HS-5 (cell line): ENCODE measurements at places on chromosomes 7 and 10.

DNA sequence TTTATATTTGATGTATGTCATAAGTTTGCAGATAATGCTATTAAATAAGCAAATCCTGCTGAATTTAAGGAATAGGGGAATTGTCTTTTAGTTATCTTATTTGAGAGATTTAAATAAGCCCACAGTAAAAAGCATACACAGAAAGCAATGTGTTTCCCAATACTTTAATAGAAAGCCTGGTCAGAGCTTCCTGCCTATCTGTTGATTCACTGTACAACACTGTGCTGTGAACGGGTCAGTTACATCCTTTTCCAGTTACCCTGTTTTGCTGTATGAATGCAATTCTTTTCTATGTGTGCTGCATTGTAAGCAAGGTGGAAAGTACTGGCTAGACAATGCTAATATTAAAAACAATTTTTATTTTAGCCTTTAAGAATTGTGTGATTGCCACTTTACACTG lies 81.2 kb downstream of the ANKRD7 start:
- DNase-seq = no peak

GRCh38 chr7:102208826-102209225 lies 77.8 kb upstream of the SH2B2 start:
- DNase-seq = no peak

DNA sequence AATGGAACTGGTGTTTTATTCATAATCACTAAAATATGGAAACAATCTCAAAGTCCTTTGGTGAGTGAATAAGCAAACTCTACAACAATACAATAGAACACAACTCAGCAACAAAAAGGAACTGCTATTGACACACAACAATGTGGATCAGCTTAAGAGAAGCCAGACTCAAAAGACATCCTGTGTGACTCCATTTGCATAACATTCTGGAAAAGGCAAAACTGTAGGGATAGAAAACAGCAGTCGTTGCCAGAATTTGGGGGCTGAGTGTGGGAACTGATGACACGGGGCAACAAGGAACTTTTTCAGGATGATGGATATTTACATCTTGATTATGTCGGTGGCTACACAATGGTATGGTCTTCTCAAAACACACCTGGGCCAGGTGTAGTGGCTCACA lies 32.4 kb upstream of the SVIL start:
- no peak for DNase-seq

- DNase-seq = no peak
Observed at GRCh38 chr10:48227213-48227612, 47.3 kb downstream of the FRMPD2 start.

DNA sequence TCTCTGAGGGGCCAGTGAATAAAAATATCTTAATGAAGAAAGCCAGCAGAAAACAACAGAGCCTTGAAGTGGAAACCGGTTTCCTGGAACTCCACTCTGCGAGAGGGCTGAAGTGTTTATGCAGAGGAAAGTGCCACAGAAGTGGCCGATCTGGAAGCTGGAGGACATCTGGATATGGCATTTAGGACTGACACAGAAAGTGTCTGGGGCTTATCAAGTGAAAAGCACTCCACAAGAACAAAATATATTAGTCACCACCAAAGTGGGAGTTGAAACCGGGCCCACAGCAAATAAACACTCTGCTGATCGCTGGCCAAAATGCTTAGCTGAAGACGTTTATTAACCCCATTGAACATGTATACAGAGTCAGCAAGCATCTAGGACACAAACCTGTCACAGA lies 7.8 kb downstream of the NOD1 start:
- DNase-seq = no peak

DNA sequence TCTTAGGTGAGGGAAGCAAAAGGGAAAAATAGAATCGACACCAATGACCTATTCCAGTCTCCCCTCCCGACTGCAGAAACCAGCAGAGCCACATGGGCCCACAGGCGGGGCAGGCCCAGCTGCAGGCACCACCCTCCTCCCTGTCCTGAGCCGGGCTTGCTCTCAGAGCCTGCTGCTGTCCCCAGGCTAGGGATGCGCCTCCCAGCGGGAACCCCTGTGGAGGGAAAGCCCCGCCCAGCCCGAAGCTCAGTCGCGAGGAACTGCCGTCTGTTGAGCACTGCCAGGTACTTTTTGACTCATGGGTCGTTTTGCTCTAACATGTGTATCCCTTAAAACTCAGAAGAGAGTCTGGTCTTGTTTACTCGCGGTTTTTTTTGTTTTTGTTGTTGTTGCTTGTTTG lies 124.5 kb upstream of the RET start:
- DNase-seq = no peak

- DNase-seq = peak; percentile 63
Observed at GRCh38 chr7:113796557-113796956, 122.3 kb downstream of the PPP1R3A start.

DNA sequence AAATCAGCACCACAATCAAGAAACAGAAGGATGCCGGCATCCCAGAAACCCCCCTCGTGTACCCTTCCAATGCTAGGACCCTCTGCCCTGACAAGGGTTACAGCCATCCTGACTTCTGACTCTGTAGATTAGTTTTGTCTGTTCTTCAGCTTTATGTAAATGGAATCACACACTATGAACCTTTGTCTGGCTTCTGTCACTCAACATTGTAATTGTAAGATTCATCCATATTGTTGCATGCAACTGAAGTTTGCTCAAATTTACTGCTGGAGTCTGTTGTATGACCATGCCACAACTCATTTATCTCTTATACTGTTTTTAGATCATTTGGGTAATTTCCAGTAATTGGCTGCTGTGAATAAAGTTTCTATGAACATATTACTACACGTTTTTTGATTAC lies 8.4 kb downstream of the IKZF5 start:
- DNase-seq = no peak

DNA sequence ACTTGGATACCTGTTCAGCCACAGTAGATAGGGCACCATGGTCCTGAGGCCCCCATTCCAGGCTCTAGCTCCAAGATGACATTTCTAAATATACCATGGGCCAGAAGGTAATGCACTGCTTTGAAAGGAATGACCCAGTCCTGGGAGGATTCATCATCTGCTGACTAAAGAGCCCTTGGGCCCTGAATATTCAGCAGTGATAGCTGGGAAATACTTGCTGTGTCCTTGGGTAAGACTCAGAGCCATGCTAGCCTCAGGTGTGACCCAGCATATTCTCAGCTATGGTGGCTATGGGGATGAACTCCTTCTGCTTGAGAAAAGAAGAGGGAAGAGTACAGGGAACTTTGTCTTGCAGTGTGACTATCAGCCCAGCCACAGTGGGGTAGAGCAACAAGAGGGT lies 21.3 kb upstream of the AGR2 start:
- DNase-seq = no peak

- DNase-seq = no peak
Observed at GRCh38 chr10:5545778-5546710, 21.3 kb downstream of the CALML3 start.

DNA sequence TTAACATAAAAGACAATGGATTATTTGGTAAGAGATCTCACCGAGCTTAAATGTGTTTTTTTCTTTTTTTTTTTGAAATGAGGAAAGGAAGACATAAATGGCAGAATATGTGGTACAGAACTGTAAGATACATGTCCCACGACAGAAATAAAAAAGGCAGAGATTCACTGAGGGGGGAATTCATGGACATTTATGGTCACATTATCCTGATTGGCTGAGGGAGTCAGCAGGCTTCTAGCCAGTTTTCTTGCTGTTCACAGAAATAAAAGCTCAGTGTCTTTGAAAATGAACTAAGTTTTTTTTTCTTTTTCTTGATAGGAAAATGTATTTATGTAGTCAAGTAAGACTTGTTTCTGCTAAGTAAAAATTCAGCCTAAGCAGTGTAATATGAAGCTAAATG lies 8.2 kb upstream of the FAS start:
- DNase-seq = no peak

GRCh38 chr7:25028370-25029021 lies 48.5 kb upstream of the OSBPL3 start:
- peak; percentile 94 for DNase-seq

GRCh38 chr7:123244768-123245167 lies 45.0 kb upstream of the SLC13A1 start:
- no peak for DNase-seq

- no peak for DNase-seq
Observed at GRCh38 chr7:42105554-42106358, 131.3 kb downstream of the GLI3 start.

GRCh38 chr10:127299956-127300689 lies 103.7 kb upstream of the INSYN2A start:
- no peak for DNase-seq

GRCh38 chr10:89332123-89332633 lies 4.4 kb downstream of the IFIT3 start:
- no peak for DNase-seq

- no peak for DNase-seq
Observed at GRCh38 chr7:2202901-2203765, 29.6 kb downstream of the MAD1L1 start.

GRCh38 chr7:72265071-72265904 lies 146.8 kb downstream of the CALN1 start:
- no peak for DNase-seq

DNA sequence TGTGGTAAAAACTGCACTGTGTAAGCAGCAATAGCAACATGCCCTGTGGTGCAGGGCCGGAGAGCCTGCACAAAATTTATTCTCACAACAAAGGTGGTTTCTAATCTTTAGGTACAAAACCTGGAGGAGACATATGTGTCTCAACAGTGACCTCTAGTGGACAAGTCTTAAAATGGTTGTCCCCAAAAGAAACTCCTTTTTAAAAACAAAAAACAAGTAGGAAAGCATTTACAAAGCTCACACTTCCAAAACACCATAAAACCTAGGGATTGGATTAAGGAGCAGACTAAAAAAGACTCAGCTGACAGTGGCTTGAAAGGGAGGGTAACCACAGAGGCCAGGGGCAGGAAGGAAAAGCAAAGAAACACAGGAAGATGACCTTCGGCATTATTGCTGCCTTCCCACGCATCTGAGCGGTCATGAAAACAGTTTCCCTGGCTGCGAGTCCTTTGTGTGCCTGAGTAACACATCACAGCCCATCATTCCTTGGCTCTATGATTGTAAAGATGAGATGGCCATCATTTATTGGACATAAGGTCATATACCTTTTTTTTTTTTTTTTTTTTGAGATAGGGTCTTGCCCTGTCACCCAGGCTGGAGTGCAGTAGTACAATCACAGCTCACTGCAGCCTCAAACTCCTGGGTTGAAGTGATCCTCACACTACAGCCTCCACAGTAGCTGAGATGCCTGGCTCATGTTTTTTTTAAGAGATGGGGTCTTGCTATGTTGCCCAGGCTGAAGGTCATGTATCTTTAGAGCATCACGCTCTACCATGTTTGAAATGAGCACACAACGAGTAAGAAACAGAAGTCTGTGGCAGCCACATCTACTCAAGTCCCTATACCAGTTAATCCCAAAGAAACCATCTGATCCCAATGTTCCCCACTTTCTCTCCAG lies 39.5 kb downstream of the RSU1 start:
- DNase-seq = peak; percentile 13

- no peak for DNase-seq
Observed at GRCh38 chr7:139827042-139827441, 2.0 kb upstream of the TBXAS1 start.

DNA sequence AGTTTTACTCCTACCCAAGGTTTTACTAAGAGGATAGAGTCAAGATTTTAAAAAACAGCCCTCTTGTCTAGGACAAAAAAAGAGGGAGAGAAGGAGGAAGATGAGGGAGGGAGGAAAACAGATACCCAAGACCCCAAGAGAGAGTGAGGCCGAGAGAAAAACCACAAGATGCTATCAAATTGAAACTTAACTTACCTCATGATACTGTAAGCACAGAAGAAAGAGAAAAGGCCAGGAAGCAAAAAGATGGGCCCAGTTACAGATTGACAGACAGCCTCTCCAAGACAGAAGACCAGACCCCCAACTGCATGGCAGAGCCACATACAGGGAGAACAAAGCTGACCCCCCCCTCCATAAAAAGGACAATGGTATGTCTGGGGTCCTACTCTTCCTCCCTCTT lies 11.4 kb downstream of the SEC31B start:
- DNase-seq = no peak
